ENCODE measurements at places on chromosomes 3 and 15. TPM values are rescaled to one million over a fixed set of nuclear protein-coding genes. Genes with fewer than 3 reads are reported as not detected.

The MKRN3 gene
- polyA plus RNA-seq, result 1.2 TPM

The CFAP100 gene
- polyA plus RNA-seq, result not detected

The DNASE1L3 gene
- polyA plus RNA-seq, result not detected

The AVEN gene
- 22.2 TPM for polyA plus RNA-seq

The ROBO2 gene
- 16.3 TPM for polyA plus RNA-seq

GRCh38 chr3:16937326-16937845 lies 52.6 kb downstream of the PLCL2 start:
- no peak for DNase-seq

DNA sequence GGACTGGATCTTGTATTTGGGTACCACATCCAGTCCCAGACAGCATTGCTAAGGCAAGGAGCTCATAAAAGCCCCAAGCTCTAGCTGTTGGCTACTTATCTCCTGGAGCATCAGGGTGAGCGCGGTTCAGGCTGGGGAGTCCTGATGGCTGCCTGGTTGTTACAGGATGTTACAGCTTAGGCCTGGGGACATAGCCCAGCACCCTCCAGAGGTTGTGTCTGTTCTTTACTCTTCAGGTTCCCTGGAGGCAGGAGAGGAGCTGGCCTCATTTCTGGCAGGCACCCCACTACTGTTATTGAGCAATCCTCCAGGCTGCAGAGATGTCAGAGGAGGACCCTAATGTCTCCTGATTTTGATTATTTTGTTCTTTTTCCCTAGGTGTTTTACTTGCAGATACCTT lies 26.6 kb downstream of the APBA2 start:
- DNase-seq, result no peak

- no peak for DNase-seq
Observed at GRCh38 chr15:44307712-44308111, 19.2 kb downstream of the GOLM2 start.

DNA sequence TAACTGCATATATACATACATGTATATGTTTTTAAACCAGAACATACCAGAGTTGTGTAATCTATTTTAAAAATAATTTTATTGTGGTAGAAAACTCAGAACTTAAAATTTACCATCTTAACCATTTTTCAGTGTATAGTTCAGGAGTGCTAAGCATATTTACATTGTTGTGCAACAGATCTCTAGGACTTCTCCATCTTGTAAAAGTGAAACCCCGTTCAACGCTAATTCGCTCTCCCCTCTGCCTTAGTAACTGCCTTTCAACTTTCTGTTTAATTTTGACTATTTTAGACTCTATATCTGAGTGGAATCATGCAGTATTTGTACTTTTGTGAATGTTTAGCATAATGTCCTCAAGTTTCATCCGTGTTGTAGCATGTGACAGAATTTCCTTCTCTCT lies 51.8 kb upstream of the SSR3 start:
- no peak for DNase-seq

GRCh38 chr3:195198426-195199346 lies 72.3 kb downstream of the XXYLT1 start:
- no peak for DNase-seq

DNA sequence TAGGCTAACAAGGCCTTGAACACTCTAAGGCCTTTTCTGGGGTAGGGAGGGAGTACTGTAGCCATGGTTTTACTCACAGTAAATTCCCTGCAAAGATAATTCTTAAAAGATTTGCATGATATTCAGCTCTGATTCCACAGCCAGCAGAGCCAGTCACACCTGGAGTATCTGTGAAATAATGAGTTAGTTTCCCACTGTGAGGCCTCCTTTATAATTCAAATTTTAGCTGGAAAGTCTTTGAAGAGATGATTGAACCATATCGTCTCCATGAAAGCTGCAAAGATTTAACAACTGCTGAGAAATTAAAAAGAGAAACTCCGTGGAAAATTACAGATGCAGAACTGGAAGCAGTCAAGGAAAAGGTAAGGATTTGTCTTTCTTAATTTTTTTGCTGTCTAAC lies 32.3 kb upstream of the DUT start:
- DNase-seq, result no peak

GRCh38 chr3:26308454-26308853 lies 314.1 kb upstream of the LRRC3B start:
- no peak for DNase-seq

GRCh38 chr3:19357947-19358346 lies 209.6 kb downstream of the KCNH8 start:
- no peak for DNase-seq

DNA sequence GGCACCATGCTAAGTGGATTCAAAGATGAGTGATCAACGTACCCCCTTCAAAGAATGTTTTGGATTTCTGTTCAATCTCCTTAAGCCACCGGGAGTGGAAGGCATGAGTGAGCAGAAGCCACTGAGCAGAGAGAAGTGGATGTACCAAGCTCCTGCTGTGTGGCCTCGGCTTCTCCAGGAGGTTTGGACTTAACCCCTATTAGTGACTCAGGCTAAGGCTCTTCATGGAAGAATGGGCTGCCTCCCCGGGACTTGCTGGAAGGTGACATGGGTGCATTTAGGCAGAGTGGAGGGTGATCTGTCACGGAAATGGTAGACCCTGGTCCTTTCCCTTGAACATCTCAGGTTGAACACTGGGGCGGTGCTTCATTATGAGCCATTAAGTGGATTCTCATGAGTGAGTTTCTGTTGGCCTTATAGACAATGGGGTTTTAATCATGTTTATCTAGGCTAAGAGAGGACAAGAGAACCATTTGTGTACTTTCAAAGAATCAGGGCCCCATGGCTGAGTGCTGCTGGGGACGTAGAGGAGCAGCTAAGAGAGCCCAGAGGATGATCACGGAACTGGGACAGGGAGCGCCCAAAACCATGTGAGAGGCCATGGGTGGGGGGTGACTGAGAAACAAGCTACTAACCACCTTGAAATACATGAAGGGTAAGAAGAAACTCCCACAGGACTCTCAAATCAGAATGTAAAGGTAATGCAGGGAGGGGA lies 62.2 kb downstream of the HES1 start:
- no peak for DNase-seq

- DNase-seq, result no peak
Observed at GRCh38 chr15:82812994-82813393, 3.6 kb downstream of the WHAMM start.

DNA sequence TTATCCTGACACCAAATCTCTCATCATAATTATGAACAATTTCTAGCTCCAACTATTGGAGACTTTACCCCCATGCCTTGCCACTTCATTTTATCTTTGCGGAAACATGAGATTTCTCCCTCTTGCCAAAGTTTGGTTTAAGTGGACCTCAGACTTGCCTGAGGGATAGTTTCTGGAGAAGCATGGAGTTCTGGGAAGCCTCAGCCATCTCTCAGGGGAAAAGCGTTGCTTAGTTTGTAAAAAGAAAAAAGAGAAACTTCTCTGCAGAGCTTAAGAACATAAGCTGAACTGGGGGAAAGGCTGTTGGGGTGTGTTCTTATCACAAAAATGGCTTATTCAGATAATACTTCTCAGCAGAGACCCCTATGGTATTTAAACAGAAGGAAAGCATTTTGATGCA lies 347.4 kb upstream of the ADAMTS9 start:
- no peak for DNase-seq
